ENCODE measurements at places on chromosomes 5 and 9.

DNA sequence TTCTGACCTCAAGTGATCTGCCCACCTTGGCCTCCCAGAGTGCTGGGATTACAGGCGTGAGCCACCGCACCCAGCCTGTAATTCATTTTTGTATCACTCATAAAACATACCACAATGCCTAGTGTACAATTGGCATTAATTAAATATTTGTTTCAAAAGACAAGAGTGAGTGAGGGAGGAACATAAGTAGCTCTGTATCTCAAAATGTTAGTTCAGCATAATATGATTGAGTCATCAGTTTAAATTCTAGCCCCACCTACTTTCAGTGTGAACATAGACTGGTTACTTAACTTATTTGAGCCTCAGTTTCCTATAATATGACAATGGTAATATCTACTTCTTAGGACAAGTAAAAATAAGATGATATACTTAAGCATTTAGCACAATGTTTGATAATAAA is 26.9 kb downstream of the INVS start:
- DNase-seq: no peak

DNA sequence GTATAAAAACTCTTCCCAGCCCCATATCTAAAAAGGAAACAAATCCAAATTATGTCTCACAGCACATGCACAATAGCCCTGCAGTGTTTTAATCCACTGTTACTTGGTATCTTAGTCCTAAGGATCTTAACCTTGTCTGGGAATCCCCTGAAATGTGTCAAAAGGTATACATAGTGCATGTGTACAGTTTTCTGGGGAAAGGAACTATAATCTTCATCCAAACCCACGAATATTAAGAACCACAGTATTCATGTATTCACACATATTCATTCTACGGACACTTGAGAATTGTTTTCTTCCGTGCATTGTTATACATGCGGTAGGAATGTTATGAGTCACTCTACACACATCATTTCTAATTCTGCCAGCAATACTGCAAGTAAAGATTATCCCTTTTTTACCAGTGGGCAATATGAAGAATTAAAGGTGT is 47.8 kb upstream of the SNX2 start:
- no peak for DNase-seq

DNA sequence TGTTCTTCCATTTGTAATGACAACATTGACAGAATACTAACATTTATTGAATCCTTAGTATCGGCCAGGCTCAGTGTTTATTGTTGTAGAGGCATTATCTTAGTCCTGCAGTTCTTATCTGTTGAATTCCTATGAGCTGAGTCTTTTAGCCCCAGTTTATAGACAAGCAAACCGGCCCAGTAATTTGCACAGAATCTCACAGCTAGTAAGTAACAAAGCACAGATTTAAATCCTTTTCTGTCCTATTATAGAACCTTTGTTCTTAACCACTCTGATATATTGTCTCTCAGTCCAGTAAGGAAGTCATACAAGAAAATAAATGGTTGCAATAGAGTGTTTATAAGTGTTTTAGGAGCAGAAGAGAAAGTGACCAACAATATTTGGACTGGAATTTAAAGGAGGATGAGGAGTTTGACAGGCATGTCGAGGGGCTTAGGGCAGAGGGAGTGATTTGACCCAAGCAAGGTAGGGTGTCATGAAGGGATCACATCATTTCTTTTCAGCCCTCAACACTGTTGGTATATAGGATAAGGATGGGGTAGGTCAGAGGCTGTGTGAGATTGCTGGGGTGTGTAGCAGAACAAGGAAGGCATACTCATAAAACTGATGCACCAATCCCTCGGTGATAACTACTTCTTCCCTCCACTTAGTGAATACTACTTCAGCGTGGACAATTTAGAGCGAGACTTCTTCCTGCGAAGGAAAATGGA is 39.5 kb downstream of the LARP1 start:
- DNase-seq: no peak

GRCh38 chr5:124199893-124200292 is 546.5 kb downstream of the ZNF608 start:
- DNase-seq: no peak

GRCh38 chr9:17905366-17905765 is 326.5 kb downstream of the SH3GL2 start:
- no peak for DNase-seq

DNA sequence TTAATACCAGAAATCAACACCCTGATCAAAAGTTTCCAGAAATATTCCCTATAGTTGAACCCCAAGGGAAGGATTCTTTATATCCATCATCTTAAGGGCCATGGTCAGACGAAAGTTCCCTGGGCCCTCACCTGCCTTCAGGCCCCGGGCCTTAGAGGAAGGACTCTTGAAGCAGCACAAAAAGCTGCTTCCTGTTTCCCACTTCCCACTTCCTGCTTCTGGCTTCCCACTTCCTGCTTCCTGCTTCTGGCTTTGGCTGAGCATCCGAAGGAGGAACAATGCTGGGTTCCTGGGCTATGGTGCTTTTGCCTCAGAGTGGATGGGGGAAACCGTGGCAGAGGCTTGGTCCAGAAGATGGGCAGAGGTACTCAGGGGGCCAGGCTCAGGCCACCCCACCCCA is 25.8 kb upstream of the DAP start:
- DNase-seq: no peak

DNA sequence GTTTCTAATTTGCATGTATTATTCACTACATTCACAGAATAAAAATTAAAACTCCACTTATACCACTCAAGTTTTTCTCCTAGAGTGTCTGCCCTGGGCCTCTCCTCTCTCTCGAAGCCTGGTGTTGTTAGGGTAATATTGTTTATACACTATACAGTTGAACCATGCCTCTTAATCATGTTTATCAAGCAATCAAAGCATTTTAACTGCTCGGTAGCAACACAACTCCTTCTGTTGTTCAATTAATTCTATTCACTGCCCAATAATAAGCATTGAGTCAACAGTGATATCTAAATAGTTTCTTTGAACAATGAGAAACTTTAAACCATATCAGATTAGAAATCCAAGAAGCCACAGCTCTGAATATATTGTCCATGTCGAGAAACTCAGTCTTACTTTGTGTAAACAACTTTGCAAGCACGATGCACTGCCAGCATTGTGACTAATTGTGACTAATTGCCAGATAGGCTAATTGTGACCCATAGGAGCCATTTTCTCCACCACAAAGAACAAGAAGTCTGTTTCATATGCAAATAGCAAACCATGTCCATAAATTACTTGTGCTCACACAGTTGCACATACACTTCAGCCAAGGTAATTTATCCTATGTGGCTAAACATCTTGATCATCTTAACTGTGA is at the start of gene DNAH5:
Gene DNAH5 (minus strand): TSS at position 129 of the 640 bp plus-strand sequence. CDS start 250 bp downstream, outside the sequence.
- no peak for DNase-seq

- DNase-seq: no peak
Observed at GRCh38 chr5:19988457-19988856, 457 bp upstream of the CDH18 start.

DNA sequence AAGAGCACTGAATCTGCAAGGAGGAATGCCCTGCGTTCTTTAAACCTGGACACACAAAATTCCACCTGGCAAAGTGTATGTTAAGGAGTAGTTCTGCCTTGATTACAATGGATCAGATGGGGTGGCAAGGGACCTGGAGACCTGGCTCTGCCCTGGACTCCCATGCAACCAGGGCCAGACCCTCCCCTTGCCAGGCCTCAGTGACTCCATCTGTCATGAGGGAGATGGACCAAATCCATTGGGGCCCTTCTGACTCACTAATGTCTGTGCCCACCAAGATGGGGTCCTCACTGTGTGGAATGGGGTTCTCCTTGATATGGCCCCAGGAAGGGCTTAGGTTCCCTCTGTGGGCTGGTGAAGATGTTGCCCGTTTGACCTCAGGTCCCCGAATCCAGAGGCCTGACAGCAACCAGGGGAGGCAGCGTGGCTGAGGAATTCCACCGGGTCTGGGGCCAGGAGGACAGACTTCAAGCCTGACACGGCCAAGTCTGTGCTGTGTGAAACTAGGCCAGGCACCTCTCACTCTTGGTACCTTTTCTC is 100.3 kb downstream of the PAX5 start:
- DNase-seq: no peak

DNA sequence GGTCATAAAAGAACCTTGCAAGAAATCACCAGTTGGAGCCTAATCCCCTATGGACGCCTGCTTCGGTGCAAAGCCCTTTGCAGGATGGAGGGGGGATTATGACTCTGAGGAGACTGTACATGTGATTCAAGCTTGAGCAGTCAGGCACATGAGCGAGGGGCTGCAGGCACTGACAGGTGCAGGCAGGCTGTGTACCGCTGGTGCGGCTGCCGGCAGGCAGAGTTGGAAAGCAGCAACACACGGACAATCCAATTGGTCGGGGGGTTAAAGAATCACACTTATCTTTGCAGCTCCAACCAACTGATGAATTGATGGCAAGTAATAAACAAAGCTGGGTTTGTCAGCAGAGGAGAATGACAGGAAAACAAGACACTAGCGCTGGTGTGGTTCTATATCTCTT is 5.7 kb downstream of the WHRN start:
- DNase-seq: no peak

GRCh38 chr9:81669041-81669651 is 20.2 kb downstream of the TLE1 start:
- DNase-seq: no peak

- DNase-seq: no peak
Observed at GRCh38 chr5:144547098-144547499, 376.4 kb downstream of the KCTD16 start.

- DNase-seq: no peak
Observed at GRCh38 chr5:106822851-106823250, 847.9 kb downstream of the EFNA5 start.

DNA sequence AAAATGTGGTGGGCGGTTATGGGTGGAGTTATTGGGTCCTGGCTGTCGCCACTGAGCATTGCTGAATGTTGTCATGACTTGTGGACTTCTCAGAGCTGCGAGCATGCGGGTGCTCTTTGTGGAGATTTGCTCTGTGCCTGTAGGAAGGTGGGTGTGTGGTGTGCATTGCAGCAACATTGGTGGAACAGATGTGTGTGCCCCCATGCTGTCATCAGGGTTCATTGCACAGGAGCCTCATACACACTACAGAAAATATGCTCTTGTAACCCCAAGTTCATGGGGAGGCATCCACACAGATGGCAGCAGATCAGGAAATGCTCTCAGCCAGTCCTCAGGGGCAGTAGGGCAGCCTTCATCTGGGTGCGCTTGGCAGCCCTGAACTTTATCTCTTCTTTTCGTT is 55.9 kb upstream of the PHF2 start:
- no peak for DNase-seq

GRCh38 chr9:16514131-16514530 is 356.3 kb downstream of the BNC2 start:
- DNase-seq: no peak

- DNase-seq: no peak
Observed at GRCh38 chr5:88518131-88519016, 249.7 kb upstream of the TMEM161B start.

DNA sequence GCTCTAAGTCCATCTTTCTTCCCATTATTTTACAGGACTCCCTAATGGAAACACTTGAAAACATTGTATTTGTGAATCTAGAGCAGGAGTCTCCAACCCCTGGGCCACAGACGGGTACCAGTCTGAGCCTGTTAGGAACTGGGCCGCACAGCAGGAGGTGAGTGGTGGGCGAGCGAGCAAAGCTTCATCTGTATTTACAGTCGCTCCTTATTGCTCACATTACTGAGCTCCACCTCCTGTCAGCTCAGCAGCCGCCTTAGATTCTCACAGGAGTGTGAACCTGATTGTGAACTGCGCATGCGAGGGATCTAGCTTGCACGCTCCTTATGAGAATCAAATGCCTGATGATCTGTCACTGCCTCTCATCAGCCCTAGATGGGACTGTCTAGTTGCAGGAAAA is 111.0 kb downstream of the MED27 start:
- no peak for DNase-seq

DNA sequence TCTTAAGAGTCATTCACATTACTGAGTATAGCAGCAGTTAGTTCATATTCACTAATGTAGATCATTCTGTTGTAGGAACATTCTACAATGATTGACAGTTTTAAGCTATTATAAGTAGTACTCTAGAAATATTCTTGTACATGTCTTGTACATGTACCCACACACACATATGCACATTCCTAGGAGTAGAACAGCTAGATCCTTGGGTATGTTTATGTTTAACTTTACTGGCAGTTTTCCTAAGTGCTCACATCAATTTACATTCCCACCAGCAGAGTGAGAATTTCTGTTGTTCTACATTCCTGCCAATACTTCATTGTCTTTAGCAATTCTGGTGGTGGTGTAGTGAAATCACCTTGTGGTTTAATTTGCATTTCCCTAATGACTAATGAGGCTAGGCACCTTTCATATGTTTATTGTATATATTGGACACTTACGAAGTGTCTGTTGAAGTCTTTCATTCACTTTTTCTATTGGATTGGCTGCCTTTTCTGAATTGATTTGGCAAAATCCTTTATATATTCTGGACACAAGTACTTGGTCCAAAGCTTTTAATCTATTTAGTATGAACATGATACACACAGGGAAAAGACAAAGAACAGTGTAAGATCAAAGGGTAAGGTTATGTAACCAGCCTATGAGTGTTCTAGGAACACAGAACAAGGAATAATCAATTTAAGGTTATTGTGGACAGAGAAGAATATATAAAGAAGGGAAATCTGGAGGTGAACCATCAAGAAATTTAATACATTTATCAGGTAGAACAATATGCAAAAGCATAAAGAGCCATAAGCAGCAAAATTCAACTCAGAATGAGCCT is 95.6 kb downstream of the MLLT3 start:
- no peak for DNase-seq

DNA sequence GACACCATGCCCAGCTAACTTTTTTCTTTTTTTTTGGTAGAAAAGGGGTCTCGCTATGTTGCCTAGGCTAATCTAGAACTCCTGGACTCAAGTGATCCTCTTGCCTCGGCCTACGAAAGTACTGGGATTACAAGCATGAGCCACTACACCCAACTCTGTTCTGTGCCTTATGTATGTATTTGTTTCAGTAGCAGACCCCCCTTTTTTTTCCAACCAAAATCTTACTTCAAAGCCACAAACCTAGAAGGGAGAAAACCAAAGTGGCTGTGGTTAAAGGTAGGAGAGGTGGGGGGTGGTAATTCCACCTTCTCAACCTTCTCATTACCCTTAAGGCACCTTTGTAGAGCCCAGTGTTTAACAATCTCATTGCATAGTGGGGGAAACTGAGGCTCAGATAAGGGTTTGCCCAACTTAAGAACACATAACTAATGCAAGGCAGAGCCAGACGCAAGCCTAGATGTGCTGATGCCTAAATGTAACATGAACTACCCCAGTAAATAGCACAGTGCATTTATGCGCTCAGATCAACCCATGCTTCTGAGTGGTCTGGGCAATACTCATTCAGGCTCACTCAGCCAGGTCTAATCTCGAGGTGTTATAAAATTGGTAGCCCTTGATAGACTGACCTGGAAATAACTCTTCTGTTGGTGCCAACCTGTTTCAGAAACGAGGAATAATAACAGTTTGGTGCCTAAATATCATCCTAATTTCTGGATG is 33.0 kb downstream of the ITK start:
- no peak for DNase-seq

GRCh38 chr9:31587146-31587545 is 797.3 kb upstream of the ACO1 start:
- peak; percentile 11 for DNase-seq
